ENCODE measurements at places on chromosomes 12 and 14.
A peak's percentile ranks its signal among the peaks of the same experiment; 100 is the strongest.

DNA sequence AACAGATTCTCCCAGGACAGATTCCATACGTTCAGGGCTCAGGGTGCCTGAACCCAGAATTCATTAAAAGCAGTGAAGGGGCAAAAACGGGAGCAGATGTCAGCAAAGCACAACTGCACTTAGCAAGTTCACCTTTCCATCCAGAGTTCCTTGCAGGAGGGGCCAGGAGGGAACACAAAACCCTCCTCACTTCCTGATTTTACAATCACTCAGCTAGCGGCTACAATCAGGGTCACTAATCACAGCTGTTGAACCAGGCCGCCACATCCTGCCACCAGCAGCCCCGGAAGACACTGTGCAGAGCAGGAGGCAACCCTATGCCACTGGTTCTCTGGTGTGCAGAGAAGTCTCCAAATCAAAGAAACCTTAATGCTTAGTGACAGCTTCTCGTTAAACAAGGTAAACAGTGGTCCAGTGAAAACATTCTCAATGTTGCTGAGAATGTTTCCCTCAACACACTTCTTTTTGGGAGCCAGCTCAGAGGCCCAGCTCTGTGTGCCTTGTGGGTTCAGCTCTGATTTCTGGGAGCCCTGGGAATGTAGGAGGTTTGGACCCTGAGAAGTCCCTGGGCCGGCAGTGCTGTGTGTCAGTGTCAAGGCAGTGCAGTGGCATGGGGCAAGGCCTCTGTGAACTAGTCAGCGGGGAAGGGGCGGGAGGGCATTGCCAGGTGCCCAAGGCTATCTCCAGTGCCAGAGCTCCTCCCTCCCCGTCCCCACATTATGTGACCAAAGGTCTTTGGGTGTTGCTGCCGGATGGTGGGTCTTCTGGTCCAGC lies 54.5 kb downstream of the VCPKMT start:
- peak; percentile 6 for DNase-seq

DNA sequence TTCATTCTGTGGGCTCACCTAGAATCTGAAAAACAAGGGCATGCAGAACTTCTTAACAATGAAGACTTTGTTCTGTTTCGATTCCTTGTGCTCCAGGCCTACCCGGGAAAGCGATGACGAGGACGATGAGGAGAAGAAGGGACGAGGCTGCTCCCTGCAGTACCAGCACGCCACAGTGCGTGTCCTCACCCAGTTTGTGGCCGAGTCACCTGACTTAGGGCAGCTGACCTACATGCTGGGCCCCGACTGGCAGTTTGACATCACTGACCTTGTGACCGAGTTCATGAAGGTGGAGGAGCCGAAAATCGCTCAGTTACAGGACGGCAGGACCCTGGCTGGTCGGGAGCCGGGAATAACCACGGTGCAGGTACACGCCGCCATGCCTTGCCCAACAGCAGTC lies 585.4 kb downstream of the AACS start:
- DNase-seq, result no peak

DNA sequence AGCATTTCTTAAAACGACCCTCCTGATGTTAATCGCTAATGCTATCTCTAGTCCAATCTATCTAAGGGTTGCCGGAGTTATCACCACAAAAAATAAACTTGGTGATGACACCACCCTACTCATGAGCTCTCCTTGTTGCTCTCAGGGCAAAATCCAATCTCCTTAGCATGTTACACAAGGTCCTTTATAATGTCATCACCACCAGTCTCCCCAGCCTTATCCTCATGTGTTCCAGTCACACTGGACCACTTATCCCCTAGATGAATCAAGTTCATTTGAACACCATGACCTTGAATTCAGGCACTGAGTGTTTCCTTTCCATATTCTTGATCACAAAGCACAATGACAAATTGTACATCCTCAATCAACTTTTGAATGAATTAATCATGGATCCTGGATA lies 19.0 kb upstream of the DRAM1 start:
- DNase-seq, result no peak

DNA sequence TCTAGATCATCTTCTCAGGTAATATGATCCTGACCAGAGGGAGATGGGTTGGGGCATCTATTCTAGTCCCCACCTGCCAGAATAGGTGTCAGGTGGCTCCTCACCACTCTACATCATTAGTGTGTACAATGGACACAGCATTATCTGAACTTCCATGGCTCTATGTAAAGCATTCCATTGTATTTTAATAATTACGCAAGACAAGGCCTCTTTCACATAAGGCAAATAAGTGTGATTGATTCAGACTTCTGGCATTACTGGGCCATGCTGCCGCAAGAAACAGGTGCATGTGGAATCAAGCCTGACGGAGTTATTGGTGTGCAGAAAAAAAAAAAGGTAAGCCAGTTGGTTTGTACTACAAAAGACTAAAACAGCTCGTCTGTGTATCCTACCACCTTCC lies 3.1 kb upstream of the DDHD1 start:
- DNase-seq, result peak; percentile 33

DNA sequence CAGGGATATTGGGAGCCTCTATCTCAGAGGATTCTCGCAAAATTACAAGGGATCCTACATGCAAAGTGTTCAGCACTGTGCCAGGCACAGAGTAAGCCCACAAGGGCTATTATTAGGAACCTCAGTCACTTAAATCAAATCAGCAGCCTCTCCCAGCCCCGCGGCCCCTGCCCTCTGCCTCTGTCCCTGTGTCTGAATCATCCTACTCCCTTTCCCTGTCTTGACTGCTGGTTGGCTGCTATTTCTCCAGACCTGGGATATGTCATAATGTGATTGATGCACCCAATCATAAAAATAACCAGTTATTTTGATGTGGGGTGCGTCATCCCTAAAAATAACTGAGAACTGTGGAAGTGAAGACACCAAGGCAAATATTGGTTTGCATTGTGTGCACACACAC lies 176.3 kb downstream of the KSR2 start:
- DNase-seq, result no peak

GRCh38 chr12:106248846-106249371 lies 1.1 kb upstream of the CKAP4 start:
- no peak for DNase-seq

DNA sequence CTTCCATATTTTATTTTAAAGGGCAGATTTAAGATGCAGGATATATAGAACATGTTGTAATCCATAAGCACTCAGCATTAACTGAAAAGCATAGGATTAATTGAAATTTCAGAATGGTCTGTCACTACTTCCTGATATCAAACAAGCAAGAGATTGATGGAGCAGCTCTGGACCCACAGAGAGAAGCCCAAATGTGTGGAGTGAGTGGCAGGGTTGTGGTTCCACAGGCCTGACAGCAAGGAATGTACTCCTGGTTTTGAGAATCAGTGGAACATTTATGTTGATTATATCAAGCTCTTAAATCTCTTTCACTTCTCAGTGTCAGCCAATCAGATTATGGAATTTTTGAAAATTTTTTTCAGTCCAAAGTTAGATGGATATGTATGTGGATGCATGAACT lies 267.6 kb upstream of the PRICKLE1 start:
- no peak for DNase-seq

GRCh38 chr14:54267172-54267571 lies 129.6 kb upstream of the CDKN3 start:
- DNase-seq, result no peak

DNA sequence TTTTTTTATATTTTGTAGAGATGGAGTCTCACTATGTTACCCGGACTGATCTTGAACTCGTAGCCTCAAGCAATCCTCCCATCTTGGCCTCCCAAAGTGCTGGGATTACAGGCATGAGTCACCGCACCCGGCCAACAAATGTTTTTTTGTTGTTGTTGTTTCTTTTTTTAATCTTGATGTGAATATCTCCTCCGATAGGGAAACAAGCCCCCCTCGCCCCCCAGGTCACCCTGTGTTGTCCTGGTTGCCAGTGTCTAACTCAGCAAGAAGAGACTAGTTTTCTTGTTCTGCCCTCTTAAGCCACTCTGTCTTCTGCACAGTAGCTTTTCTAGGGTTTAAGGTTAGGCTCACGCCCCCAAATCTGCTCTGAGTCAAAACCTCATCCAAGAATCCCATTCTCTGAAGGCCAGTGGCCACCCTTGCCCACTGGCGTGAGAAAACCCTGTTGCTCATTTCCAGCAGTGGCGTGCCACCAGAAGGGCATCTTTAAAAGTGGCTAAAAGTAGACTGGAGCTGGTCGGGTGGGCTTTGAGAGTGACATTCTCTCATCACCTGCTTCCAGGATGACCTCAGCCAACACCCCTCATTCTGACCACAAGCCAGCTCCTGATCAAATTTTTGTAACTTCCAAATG lies 42.7 kb downstream of the C14orf132 start:
- no peak for DNase-seq

GRCh38 chr12:26056335-26056734 lies 68.5 kb downstream of the BHLHE41 start:
- DNase-seq, result no peak

DNA sequence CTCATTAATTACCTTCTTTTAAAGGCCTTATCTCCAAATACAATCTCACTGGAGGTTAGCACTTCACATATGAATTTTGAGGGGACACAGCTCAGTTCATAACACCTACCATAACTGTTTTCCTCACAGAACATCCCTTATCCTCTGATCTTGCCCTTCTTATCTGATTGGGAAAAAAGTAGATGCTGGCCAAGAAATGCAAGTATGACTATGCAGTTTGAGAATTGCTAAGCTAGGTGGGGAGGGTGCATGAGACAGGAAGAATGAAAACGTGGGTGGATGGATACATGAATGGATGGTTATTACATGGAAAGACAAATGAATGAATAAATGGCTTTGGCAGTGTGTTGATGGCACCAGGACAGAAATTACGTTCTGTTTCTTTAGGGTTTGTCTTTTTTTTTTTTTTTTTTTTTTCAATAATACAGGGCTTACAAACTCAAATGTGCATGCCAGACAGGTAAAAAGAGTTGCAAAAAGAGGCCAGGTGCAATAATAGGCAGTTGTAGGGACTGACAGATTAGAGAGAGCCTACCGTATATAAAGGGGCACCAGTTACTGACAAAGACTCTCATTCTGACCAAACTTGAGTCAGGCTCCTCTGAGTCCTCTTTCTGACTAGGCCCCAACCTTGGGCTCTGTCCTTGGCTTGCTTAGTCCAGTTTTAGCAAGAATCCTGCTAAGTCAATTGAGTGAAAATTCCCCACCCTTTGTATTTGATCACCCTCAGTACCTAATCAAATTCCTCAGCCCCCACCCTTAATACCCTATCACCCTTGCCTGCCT lies 304.9 kb downstream of the ZFP36L1 start:
- DNase-seq, result no peak

- DNase-seq, result no peak
Measured at GRCh38 chr12:120221576-120221900, 20.6 kb upstream of the RPLP0 start.

GRCh38 chr14:89614009-89614691 lies 197.1 kb upstream of the FOXN3 start:
- no peak for DNase-seq
